ENCODE measurements at places on chromosomes 4 and X.

GRCh38 chr4:128347930-128348660 lies 60.5 kb upstream of the PGRMC2 start:
- DNase-seq = no peak

GRCh38 chrX:23008431-23009099 lies 8.8 kb downstream of the DDX53 start:
- no peak for DNase-seq

- DNase-seq = no peak
Measured at GRCh38 chr4:94959307-94959706, 201.6 kb downstream of the BMPR1B start.

GRCh38 chrX:154046940-154047610 lies 27.4 kb upstream of the IRAK1 start:
- no peak for DNase-seq

DNA sequence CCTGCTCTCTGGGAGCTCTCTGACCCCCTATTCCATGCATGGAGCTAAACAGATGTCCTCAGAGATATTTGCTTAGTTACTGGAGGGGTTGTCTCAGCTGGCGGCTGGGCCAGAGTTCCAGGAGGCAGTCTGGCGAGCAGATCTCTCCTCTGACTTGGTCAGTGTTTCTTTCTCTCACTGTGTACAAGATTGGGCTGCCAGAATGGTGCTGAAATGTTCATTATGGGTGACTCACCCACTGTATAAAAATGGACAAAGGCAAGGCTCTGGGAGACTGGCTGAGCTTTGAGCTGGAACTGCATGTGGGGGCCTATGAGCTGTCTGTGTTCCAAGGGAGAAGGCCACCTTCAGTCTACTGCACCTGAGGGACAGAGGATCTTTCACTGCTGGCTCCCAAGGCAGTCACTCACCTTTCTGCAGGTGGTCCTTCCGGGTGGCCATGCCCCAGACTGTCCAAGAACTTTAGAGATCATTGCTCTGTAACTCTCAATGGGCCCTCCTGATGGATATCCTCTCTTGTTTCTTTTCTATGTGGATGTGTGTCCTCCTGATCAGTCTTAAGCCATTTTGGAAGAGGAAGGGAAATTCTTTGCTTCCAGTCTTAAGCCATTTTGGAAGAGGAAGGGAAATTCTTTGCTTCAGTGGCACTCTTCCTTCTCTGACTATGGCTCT lies 88.2 kb downstream of the CFAP299 start:
- DNase-seq = no peak

GRCh38 chr4:8410641-8411271 lies 29.8 kb downstream of the ACOX3 start:
- DNase-seq = no peak

- DNase-seq = no peak
Measured at GRCh38 chrX:111100191-111100590, 4.2 kb downstream of the PAK3 start.

DNA sequence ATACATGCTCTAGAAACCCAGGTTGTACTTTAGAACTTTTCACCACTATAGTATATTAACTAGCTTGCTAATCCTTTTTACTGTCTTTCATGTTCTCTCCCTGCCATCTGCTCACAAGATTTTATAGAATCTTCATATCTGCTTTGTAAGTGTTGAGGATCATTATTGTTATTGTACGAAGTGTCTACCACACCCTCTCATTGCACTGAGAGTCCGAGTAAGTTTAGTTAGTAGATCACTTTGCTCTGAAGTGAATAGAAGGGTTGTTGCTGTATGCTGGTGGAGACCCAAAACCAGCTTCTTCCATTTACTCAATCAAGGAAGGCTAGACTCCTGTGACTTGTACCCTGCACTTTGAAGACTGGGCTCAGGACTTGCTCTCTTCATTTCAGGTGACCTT lies 17.1 kb downstream of the GAB1 start:
- no peak for DNase-seq

DNA sequence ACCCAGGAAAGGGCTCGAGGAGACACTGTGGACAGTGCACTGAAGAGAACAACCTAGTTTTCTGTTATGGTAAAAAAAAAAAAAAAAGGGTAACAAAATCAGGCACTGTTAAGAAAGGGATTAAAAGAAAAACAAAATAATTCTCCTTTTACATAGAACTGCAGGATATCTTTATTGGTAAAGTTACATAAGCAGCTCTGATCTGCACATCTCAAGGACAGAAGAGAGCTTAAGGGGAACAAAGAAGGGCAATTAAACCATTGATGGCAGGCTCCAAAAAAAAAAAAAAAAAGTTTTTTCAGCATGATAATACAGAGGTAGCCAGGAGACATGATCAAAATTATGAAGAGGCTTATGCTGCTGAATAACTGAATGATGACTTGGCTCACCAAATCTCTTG lies 85.0 kb downstream of the HDAC8 start:
- no peak for DNase-seq

DNA sequence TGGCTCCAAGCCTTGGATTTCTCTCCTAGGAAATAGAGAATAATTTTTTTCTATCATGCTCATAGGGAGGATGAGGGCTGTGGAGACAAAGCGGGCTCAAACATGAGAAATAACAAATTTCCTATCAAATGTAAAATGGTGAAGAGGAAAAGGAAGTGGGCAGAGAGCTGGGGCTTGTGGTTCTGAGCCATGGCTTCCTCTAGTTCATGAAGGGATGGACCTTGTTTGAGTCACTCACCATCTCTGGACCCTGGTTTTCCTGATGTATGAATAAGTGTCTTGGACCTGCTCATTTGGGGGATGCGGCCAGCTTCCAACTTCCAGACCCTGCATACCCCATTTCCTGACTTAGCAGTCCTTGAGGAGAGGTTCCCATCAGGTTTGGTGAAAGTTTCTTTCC lies 63.0 kb downstream of the MSX1 start:
- no peak for DNase-seq

DNA sequence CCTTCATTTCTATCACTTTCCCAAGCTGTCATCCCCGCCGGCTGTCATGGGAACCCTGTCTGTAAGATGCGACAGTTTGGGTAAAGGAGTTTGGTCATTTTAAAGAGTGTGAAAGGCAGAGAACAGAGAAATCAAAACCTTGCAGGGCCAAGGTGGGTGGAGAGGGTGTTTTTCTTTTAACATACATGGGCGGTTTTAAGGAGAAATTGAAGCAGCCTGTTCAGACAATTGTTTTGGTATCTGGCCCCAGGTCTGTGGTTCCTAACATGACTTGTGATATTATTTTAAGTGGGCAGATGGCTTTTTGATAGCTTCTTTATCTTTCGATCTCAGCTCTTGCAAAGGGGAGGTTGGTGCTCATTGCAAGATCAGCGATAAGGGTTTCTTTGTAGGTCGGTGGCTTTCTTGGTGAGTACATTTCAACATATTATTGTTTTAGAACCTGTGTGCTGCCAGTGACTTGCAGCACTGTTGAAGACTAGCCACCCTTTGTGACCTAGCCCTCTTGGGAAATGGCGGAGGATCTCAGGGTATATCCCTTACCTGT lies 3.7 kb downstream of the PPP1R3F start:
- DNase-seq = no peak

DNA sequence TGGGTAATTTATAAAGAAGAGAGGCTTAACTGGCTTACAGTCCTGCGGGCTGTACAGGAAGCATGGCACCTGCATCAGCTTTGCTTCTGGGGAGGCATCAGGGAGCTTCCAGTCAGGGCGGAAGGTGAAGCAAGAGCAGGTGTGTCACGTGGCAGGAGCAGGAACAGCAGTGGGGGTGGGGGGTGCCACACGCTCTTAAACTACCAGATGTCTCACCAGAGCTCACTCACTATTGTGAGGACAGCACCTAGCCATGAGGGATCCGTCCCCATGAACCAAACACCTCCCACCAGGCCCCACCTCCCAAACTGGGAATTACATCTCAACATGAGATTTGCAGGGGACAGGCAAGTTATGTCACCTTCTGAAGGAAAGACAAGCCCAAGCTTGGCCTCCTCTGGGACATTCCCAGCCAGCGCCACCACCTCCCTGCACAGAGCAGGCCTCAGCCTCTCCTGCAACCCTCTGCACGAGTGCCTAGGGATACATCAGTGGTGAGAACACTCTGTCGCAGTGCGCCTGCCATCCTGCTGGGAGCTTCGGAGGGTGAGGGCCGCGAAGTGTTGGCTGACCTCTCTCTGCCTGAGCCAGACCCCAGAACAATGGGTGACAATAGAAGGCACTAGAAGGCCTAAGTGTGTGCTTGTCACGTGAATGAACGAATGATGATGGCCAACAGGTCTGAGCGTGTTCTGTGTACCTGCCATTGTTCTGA lies 244.3 kb downstream of the EVC2 start:
- no peak for DNase-seq

- DNase-seq = no peak
Measured at GRCh38 chr4:53991821-53992220, 72.6 kb downstream of the CHIC2 start.

- no peak for DNase-seq
Measured at GRCh38 chr4:109026588-109026987, 263.7 kb upstream of the ETNPPL start.

DNA sequence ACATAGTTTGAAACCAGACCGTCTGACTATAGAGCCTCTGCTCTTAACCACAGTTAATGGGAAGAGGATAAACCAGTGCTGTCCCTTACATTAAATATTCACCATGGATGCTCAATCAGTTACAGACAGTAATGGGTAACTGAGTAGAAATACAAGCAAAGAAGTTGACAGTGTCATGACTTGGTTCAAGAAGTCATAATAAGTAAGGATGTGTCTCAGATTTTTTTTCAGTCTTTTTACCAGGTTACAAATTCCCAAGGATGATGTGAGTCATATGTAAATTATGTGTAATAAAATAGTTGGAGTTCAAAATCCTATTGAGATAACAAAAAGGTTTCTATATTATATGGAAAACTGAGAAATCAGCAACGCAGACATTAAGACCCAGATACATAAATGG lies 31.1 kb downstream of the ZCCHC4 start:
- DNase-seq = no peak

GRCh38 chr4:111537871-111538270 lies 607.4 kb upstream of the FAM241A start:
- no peak for DNase-seq

- no peak for DNase-seq
Measured at GRCh38 chrX:105136786-105137185, 83.7 kb downstream of the TEX13A start.

- DNase-seq = no peak
Measured at GRCh38 chr4:1449475-1449832, 43.2 kb upstream of the NKX1-1 start.
